ENCODE measurements at places on chromosomes 1 and 21.

DNA sequence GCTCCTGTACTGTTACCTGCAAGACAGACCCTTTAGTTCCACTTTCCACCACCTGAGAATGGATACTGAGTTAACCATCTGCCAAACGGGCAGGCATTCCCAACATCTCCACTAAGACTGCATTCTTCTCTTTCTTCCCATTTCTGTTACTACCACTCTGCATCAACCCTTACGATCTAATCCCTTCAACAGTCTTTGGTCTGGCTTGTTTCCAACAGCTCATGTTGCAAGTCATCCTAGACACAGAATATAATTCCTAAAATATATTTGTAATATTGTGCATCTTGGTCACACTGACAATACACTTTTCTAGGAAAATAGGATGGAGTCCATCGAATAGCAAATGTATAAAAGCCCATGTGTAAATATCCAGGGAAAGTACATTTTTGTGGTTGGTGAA lies 166.7 kb downstream of the SIPA1L2 start:
- DNase-seq, result no peak

GRCh38 chr1:102857251-102857650 lies 251.1 kb downstream of the COL11A1 start:
- DNase-seq, result no peak

DNA sequence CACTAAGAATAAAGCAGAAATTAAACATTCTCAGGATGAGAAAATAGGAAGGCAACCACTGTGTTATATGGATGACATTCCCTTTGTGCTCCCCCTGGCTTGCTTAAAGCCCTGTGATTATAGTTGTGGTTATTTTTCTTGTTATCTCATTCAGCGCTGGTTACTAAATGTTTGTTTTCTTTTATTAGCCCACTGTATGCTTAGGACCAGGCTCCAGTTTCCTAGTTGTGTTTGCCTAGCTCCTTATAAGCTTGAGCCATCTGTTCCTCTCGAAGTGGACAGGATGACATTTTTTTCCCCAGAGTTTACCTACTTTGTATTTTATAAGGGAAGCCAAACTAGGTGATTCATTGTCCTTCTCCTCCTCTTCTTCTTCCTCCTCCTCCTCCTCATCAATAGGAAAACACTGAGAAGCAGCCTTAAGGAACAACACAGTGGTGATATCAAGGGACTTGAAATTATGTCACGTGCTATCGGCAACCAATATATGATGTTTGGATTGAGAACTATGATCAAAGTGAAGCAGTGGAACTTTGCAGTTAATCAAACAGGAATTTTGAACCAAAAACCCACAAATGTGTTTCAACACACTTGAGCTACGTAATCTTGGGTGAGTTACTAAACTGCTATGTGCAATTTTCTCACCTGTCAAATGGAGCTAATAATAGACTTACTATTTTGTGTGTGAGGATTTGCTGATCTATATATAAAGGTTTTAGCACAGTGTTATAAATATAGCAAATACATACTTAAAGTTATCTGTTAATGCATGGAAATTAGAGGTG lies 35.1 kb upstream of the RGS7 start:
- DNase-seq, result peak; percentile 46

GRCh38 chr1:3350506-3351261 lies 103.8 kb upstream of the ARHGEF16 start:
- no peak for DNase-seq

DNA sequence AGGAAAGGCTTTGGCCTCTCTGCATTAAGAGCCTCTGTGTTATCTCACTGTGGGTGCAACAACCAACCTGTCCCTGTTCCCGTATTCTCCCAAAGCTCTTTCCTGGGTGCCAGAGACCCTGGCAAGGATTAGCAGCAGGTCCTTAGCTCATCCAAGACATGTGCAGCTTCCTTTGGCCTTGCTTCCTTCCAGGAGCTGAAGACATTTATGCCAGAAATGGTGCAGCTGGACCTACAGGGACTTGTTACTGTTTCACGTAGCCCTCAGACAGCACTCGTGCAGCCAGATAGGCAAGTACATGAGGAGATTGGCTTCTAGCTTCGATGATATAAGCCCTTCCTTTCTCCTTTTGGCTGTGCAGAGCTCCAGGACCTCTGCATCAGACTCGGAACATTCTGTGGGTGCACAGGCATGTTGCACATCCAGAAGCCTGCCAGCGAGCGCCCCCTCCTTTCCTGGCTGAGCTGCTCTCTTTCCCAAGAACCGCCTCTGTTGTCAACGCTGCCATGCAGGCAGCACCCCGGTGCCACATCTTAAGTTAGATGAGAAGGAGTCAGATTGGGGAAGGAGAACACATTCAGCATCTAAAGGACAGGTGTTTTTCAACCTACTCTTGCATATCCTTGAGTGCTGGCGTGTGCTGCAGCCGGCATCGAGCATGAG lies 284.5 kb upstream of the PLXNA2 start:
- no peak for DNase-seq

- no peak for DNase-seq
Measured at GRCh38 chr1:66312271-66312990, 221.5 kb upstream of the SGIP1 start.

DNA sequence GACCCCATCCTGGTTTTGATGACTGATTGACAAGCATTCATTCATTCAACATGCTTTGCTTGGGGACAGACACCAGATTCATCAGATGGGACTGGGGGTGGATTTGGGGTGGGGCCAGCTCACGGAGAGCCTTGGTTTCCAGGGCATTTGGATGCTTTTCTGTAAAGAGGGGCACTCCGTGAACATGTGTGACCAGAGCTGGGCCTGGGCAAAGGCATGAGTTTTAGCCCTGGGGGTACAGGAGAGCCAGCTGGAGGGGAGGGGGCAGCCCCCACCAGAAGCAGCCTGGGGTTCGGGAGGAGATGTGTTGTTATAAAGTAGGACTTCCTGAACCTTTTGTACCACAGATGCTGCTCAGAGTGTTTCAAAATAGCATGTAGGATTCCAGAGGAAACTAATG lies 99.7 kb downstream of the RIPK4 start:
- no peak for DNase-seq

GRCh38 chr1:78038491-78038939 lies 7.3 kb upstream of the GIPC2 start:
- peak; percentile 45 for DNase-seq

DNA sequence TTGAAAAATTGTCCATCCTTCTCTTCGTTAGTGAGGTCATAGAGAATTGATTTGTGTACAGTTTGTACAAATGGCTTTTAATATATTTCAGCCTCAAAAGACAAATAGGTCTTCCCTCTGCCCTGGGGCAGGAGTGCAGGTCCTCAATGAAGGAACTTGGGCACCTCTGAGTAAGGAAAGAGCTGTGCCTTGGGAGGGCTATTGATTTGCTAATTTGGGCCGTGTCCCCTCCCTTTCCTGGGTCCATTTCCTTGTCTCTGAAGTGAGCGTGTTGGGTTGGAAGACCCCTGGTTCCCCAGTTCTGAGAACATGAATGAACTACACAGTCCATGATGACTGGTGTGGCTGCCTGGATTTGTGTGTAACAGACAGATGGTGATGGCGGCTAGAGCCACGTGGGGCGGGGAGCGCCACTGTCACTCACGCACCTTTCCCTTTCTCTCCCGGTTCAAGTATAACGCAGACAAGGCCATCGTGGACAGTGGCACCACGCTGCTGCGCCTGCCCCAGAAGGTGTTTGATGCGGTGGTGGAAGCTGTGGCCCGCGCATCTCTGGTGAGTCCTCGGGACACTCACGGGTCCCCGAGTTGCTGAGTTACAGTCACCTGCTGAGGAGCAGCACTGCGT lies 71.0 kb upstream of the FAM3B start:
- no peak for DNase-seq

GRCh38 chr1:2307064-2307605 lies 79.0 kb downstream of the SKI start:
- DNase-seq, result no peak

- DNase-seq, result no peak
Measured at GRCh38 chr1:28966617-28967016, 52.2 kb downstream of the EPB41 start.

GRCh38 chr1:166221316-166221715 lies 54.5 kb upstream of the FAM78B start:
- no peak for DNase-seq

GRCh38 chr1:63868268-63868781 lies 94.5 kb downstream of the ROR1 start:
- no peak for DNase-seq

- no peak for DNase-seq
Measured at GRCh38 chr1:168974611-168975010, 131.9 kb upstream of the ATP1B1 start.

DNA sequence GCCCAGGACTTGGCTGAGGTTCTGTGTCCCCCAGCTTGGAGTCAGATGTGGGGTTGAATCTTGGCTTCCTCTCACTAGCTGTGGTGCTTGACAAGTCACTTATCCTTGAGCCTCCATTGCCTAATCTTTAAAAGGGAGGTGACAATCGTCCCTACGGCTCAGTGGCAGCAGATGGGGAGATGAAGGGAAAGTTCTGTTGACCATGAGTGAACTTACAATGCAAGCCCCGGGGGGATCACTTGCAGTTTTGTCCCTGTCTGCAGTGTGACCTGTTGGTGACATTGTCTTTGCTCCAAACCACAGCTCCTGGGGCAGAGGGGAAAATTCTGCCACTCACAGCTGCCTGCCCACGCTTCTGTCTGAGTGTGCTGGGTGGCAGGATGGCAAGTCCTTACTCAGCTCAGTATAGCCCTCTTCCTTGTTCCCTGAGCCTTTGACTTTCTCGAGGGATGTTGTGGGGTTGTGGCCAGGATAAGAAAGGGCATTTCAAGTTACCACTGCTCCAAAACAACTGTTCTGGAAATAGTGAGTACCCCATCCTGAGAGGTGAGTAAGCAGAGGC lies 1.7 kb downstream of the PCSK9 start:
- no peak for DNase-seq

GRCh38 chr1:94865360-94865759 lies 45.2 kb downstream of the SLC44A3 start:
- DNase-seq, result no peak

GRCh38 chr1:175341631-175342429 lies 149.3 kb upstream of the KIAA0040 start:
- DNase-seq, result no peak

- DNase-seq, result peak; percentile 10
Measured at GRCh38 chr1:236281198-236281653, 532 bp downstream of the ERO1B start.

- no peak for DNase-seq
Measured at GRCh38 chr1:50570066-50570468, 146.8 kb upstream of the DMRTA2 start.

DNA sequence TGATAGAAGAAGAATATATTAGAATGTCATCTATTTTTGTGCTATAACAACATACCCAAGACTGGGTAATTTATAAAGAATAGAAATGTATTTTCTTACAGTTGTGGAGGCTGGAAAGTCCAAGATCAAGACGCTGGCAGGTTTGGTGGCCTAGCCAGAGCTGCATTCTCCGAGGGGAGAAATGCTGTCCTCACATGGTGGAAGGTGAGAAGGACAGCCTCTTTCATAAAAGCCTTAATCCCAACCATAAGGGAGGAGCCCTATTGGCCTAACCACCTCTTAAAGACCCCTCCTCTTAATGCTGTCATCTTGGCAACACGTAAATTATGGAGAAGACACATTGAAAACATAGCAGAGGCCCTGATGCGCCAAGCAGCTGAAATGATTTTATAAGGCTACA lies 60.1 kb upstream of the KAZN start:
- no peak for DNase-seq

DNA sequence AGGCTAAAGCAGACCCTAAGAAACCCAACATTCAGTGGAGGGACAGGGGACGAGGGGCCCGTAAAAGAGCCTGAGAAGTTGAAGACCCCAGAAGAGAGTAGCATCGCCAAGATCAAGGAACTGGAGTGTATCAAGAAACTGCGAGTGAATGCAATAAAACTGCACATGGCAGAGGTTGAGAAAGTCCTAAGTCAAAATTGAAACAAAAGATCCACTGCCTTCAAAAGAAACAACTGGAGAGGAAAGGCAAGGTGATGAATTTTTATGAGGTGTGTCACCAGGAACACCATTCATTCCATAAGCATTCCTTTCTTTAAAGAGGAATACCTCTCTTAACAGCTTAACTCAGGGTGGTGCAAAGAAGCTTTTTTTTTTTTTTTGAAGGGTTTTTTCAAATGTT lies 38.3 kb upstream of the ADORA3 start:
- no peak for DNase-seq

GRCh38 chr1:47179988-47180563 lies 9.8 kb downstream of the PDZK1IP1 start:
- DNase-seq, result no peak

DNA sequence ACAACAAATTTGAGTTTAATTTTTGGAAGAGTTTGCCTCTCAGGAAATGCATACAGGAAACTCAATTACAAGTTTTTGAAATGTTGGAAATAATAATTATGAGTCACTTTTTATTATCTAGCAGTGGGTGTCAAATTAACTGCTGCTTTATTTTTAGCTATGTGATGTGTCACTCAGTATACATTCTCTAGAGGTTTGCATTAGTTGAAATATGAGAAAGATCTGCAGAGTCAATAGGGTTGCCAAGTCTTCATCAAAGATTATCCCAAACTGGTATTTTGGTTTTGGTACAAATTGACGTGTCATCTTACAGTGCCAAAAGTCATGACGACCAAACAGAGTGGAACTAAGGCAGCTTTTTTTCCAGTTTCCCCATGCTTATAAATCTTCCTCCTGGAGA lies 54.3 kb upstream of the DIPK1A start:
- DNase-seq, result no peak

GRCh38 chr1:19029191-19030085 lies 73.0 kb upstream of the IFFO2 start:
- DNase-seq, result peak; percentile 8

GRCh38 chr21:14736162-14736561 lies 190.0 kb upstream of the SAMSN1 start:
- DNase-seq, result no peak

- DNase-seq, result no peak
Measured at GRCh38 chr1:245673881-245674414, 519.2 kb downstream of the KIF26B start.

DNA sequence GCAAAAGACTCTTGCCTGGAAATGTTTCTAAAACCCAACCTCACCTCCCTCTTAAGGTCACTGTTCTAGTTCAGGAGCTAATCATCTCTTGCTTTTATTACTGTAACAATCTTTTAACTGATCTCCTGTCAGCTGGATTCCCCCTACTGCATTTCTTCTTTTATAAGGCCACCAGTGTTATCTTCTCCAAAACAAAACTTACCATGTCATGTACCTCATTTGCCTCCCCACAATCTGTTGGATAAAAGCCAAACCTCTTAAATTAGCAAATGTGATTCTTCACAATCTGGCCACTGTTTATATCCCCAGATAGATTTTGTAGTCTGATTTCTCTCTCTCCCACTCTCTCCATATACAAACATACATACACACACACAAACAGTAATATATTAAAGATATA lies 143.3 kb downstream of the DENND1B start:
- no peak for DNase-seq

GRCh38 chr21:45209046-45209445 lies 78.6 kb downstream of the POFUT2 start:
- no peak for DNase-seq

- DNase-seq, result no peak
Measured at GRCh38 chr1:87137342-87137739, 191.3 kb upstream of the LMO4 start.

GRCh38 chr1:182698971-182699370 lies 14.6 kb upstream of the RGS8 start:
- no peak for DNase-seq

Data from NCI-H510A treated with DMSO at 0.1 percent for 48 hours (cell line).